Fibroblast of lung (primary cell): ENCODE measurements at places on chromosomes 1 and 21. TPM values are rescaled to one million over a fixed set of nuclear protein-coding genes. Genes with fewer than 3 reads are reported as not detected.
A peak's percentile ranks its signal among the peaks of the same experiment; 100 is the strongest.

The KCNE2 gene
- total RNA-seq, result 0.17 TPM in 1 of 2 replicates, not detected in the other

The PRR9 gene
- not detected in 2 replicates for total RNA-seq

DNA sequence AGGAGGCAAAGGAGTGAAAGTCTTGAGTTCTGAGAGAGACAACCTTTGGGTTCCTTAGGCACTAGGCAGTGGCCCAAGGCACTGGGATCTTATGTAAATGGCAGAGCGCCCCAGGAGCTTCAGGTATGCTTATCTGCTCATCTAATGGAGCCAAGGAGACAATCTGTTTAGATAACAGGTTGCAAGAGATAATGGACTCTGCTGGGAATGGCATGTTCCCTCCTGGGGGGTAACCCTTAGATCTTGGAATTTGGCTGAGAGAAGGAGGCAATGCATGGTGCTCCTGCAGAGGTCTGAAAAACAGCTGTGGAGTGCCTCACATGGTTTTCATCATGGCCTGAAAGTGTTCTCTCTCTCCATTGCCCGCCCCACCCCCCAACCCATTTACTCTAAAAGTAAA is 44.1 kb upstream of the WLS start:
- no peak for DNase-seq

DNA sequence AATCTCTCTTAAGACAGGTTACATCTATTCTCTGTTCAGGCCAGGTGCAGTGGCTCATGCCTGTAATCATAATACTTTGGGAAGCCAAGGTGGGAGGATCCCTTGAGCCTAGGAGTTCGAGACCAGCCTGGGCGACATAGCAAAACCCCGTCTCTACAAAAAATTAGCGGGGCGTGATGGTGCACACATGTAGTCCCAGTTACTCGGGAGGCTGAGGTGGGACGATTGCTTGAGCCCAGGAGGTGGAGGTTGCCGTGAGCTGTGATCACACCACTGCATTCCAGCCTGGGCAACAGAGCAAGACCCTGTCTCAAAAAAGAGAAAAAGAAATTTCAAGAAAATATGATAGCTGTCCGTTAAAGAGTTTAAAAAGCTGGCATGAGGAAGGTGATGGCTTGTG is 43.0 kb downstream of the UBE4B start:
- DNase-seq, result no peak

DNA sequence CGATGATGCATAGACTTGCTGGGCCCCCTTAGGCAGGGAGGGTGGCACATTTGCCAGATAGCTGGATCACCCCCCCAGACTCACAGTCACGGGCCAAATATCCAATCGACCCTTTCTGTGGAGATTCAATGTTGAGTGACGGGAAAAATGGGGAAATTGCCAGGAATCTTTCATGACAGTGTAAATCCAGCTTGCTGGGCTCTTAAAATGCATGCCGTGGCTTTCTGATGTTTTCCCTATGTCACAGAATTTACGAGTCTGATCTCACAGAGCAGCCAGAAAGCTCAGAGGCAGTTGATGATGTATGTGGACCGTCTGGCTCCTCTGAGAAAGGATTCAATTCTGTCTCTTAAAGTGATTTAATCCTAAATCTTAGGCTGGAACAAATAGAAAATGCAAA is 150.1 kb upstream of the ZNF644 start:
- DNase-seq, result no peak

The SRSF10 gene
- 83.0 and 93.5 TPM in 2 replicates for total RNA-seq

- no peak for DNase-seq
These were observed 338.8 kb upstream of the VAMP3 start for GRCh38 chr1:7432102-7432899.

GRCh38 chr1:93605812-93606512 is 75.7 kb downstream of the BCAR3 start:
- peak; percentile 93 for DNase-seq

DNA sequence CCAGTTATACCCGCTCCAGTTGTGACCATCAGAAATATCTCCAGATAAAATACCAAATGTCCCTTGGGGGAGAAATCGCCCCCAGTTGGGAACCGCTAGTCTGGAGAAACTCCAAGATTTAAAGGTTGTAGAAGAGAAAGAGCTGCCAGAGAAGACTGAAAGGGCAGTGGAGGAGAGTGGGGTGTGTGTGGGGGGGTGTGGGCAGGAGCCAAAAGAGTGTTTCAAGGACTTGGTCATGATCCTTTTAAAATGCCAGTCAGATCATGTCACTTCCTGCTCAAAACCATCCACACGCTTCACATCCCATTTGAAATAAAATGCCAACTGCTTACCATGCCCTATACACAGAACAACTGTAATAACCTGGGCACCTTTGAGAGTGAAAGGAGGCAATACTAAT is 3.4 kb upstream of the HEYL start:
- DNase-seq, result peak; percentile 36

The PIK3R3 gene
- total RNA-seq, result 1.8 and 3.3 TPM in 2 replicates

DNA sequence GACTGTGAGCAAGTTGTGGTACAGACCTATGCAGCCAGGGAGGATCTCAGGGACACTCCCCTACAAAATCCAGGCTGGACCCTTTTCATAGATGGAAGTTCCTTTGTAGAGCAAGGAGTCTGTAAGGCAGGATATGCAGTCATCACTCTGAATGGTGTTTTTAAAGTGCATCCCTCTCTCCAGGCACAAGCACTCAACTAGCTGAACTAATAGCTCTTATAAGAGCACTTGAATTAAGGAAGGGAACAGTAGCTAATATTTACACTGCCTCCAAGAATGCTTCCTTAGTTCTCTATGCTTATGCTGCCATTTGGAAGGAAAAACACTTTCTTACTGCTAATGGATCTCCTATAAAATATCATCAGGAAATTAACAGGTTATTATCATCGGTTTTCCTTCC is 27.0 kb upstream of the SMYD3 start:
- DNase-seq, result no peak

DNA sequence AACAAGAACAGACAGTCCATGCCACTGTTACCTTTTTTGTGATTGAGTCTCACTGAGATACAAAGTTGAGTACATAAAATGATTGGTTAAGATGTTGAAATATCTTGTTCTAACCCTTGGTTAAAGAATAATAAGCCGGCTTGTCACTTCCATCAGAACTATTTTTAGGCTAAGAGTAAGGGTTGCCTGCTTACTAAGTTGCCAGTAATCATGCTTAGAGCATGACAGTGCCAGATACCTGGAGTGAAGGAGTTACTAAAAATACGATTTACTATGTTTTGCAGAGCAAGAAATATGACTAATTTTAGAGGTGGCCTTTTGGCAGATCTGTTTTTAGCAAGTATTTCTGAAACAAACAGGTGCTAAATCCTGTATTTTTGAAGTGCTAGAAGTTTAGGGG is 6.0 kb downstream of the HUNK start:
- no peak for DNase-seq

The CD5L gene
- total RNA-seq, result not detected in 2 replicates

The KIF2C gene
- total RNA-seq, result 0.51 and 9.2 TPM in 2 replicates

- DNase-seq, result no peak
These were observed 30.3 kb upstream of the ID3 start for GRCh38 chr1:23589585-23589986.

- DNase-seq, result no peak
These were observed 56.9 kb downstream of the ENAH start for GRCh38 chr1:225595974-225596551.

DNA sequence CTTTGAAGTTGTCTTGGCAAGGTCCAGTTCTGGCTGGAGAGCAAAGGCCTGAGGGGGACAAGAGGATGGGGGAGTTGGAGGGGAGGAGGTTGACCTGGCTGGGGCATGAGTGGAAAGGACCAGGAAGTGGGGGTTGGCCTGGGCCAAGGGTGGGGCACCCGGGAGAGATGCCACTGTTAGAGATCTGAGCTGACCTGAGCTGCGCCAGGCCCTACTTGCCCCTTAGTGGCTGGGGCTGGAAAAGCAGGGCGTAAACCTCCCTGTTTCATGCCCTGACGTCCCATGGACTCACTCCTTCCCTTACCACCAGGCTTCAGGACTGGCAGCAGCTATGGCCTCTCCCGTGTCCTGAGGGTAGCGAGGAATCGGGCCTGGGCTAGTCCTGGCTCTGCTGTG is 16.9 kb downstream of the FAAH start:
- DNase-seq, result no peak

DNA sequence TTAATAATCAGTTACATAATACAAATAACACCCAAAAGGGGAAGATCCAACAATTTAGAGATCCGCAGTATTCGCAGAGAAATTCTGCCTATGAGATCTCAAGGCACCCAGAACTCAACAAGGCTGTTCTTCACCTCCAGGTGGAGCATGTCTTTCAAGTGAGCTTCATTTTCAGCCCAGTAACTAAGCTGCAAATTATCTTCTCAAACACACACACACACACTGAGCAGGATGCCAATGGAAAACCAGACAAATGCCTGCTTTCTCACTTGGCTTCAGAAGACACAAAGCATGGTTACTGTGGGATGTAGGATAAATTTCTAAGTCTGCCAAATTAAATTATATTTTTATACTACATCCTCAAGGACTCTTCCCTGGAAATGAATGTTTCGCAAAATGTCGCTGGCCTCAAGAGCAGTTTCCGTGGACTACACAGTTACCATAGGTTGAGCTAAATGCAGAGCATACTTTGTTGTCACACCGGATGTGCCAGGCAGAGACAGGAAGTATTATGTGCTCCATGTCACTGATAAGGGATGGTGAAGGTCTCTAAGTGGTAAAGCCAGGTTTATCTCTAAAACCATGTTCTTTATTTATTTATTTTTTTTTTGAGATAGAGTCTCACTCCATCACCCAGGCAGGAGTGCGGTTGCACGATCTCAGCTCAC is 30.3 kb downstream of the UBR4 start:
- peak; percentile 16 for DNase-seq

The KCNT2 gene
- total RNA-seq, result 6.4 and 8.1 TPM in 2 replicates

- no peak for DNase-seq
These were observed 13.8 kb downstream of the GALNT2 start for GRCh38 chr1:230080822-230081221.

GRCh38 chr21:46622226-46622625 is 13.2 kb upstream of the PRMT2 start:
- DNase-seq, result no peak

The TSEN15 gene
- 31.6 and 53.7 TPM in 2 replicates for total RNA-seq

The C1orf105 gene
- not detected in 2 replicates for total RNA-seq

The ISG20L2 gene
- 5.4 and 5.8 TPM in 2 replicates for total RNA-seq

DNA sequence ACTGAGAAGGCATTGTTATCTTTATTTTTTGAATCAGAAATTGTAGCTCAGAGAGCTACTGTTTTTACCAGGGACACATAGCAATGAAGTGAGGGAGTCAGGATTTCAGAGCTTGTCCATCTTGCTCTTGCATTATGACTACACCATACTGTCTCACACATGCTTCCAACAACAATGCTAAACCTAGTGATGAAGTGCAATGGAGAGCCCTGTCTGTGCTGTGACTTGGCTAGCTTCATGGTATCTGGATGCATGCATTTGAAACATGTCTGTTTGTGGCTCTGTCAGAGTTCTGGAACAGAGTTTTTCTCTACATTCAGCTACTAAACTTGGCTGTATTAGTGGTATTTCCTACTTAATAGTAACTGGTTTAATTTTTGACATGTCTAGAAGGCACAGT is 7.0 kb downstream of the PLPPR4 start:
- DNase-seq, result no peak
